ENCODE measurements at places on chromosomes 6 and 20.

GRCh38 chr20:37394543-37395409 lies 48.8 kb downstream of the SRC start:
- DNase-seq: no peak

DNA sequence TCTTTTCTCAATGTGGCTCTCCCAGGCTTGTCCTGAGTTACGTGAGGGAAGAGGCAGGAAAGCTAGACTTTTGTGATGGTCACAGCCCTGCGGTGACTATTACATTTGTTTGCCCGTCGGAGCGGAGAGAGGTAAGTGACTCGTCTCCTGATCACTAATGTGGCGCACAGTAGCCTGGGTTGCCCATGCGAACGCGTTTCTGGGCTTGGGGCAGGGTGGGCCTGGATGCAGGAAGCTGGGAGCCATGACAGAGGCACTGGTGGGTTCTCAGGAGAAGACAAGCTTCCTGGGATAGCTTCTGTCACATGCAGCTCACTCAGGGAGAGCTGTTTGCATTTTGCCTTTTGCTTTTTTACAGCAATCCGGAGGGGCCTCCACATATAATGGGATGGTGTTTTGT lies 60.6 kb downstream of the IGF2R start:
- DNase-seq: no peak

- DNase-seq: no peak
Measured at GRCh38 chr6:52162940-52163908, 23.0 kb upstream of the IL17A start.

DNA sequence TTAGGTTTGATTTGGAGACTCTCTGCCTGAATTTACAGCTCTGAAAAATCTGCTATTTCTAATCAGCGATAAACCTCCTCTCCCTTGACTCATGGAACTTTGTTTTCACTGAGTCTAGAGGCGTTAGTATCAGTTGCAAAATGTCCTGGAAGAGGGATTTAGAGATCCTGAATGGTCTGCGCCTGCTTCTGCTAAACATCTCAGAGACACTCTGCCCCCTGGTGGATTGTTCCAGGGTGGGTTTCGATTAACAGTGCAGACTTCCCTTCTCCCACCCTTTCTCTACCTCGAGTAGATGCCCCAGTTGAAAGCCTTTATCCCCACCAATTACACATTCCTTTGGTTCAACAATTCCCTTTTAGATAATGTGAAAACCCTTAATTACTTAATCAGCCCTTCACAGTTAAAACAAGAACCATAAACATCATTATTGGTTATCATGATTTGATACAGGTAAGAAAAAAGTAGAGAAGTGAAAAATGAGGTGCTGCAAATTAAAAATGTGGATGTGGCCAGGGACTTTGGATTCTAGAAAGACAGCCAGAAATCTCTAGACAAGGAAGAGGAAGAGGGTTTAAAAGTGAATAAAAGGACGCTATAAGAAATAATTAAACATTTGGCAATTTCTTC lies 5.5 kb downstream of the HTR1B start:
- peak; percentile 95 for DNase-seq

DNA sequence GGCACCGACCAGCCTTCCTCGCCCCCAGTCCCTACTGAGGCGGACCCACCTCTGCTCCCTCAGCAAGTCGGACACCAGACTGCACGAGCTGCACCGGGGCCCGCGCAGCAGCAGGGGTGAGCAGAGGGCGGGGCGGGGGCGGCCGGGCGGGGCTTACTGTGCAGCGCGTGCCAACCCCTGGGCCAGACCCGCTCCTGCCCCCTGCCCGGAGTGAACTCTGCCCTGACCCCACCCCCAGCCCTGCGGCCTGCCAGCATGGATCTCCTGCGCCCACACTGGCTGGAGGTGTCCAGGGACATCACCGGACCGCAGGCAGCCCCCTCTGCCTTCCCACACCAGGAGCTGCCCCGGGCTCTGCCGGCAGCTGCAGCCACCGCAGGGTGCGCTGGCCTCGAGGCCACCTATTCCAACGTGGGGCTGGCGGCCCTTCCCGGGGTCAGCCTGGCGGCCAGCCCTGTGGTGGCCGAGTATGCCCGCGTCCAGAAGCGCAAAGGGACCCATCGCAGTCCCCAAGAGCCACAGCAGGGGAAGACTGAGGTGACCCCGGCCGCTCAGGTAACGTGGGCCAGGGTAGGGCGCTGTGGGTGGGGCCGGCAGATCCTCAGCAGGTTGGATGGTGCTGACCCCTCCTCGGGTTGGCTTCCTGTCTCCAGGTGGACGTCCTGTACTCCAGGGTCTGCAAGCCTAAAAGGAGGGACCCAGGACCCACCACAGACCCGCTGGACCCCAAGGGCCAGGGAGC lies 1.5 kb upstream of the SLC2A4RG start:
- no peak for DNase-seq

GRCh38 chr20:50283922-50284810 lies 93.5 kb downstream of the CEBPB start:
- no peak for DNase-seq

GRCh38 chr6:6436946-6437345 lies 116.5 kb upstream of the F13A1 start:
- no peak for DNase-seq

DNA sequence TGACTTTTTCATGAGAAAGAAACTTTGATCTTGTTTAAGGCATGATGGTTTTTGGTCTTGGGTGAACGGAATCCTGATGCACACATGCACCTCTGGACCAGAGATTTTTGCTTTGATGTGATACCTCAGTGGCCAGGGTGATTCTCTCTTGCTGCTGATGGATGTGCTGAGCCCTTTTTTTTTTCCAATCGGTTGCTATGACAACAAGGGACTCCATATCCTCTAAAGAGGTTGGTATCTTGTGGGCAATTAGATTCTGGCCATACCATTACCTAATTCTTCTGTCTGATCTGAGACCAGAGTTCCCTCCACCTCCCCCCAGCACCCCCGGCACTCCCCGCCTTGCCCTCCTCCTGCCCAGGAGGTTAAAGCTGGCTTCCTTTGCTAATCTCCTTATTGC lies 24.9 kb downstream of the PDYN start:
- DNase-seq: no peak

GRCh38 chr6:40563111-40563510 lies 24.1 kb downstream of the LRFN2 start:
- DNase-seq: no peak

DNA sequence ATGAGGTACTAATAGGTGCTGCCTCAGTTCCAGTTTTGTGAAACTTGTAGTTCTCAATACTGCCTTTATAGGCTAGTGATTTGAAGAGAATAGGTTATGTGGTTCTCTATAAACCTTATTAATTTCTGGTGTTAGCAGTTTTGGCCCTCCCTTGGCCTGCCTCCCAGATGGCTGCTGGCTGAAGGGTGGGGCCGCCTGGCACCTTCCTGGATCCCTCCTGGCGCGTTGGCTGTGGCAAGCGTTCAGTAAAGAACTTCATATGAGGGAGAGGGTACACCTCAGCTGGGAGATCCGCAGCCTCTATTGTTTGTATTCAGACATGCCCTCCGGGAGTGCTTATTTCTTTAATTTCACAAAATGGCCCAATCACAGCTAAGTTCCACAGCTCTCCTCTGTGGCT lies 51.9 kb downstream of the FAM120B start:
- no peak for DNase-seq

- DNase-seq: no peak
Measured at GRCh38 chr6:107458672-107459282, 587 bp downstream of the PDSS2 start.

DNA sequence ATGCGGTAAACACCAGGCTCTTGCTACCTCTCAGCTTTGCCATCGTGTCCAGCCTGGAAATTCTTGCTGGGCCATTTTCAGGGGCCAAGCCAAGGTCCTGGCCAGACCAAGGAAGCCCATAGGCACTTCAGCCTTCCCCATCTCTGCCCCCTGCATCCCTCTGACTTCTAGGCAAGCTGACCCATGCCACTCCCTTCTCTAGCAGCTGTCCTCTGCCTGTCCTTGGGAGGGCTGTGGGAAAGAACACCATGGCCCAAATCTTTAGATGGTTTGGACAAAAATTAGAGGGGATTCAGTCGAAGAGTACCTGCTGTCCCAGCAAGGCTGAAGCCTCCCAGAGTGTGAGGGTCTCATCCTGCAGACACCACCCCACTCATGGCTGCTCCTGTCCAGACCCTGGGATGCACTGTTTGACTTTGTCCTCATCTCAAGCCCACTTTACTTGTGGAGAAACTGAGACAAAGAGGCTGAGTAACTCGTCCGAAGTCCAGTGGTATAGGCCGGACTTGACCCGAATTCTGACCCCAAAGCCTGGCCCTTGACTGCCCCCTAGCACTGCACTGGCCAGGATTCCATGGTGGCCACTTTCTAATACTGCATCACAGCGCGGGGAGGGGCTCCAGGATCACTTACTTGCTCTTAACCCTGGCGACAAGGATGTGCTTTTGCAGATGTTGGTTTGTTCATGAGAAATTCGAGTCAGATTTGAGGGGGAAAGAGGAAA lies 22.4 kb upstream of the STX16 start:
- no peak for DNase-seq

DNA sequence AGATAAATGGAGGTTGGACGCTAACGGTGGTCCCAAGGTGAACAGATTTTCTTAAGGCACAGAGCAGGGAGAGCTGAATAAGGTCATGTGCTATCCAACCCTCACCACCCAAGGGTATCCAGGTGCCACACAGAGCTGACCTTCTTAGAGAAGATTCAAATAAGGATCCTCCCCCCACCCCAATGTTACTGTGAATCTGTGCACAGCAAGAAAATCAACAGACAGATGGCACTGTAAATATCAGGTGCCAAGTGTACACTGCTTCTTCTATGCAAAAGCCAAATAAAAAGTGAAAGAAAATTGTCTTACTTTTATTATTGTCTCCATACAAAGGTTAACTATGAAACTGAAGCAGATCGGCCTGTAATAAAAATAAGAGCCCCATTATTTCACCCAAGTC lies 96.9 kb downstream of the PAK5 start:
- no peak for DNase-seq

All from non-pigmented ciliary epithelial cell (primary cell).